ENCODE measurements at places on chromosomes 1 and 21. TPM values are rescaled to one million over a fixed set of nuclear protein-coding genes. Genes with fewer than 3 reads are reported as not detected.

The SPATA21 gene
- total RNA-seq: not detected

The CA6 gene
- total RNA-seq: not detected

The MROH9 gene
- not detected for total RNA-seq

The SPRR2G gene
- total RNA-seq: not detected

The C8B gene
- total RNA-seq: not detected

The BNIPL gene
- 0.30 TPM for total RNA-seq

The TARDBP gene
- total RNA-seq: 130 TPM

The PPT1 gene
- total RNA-seq: 54.5 TPM

The SYT6 gene
- total RNA-seq: not detected
